ENCODE measurements at places on chromosomes 4 and X. TPM values are rescaled to one million over a fixed set of nuclear protein-coding genes. Genes with fewer than 3 reads are reported as not detected.

The NAA11 gene
- not detected for total RNA-seq

The USP53 gene
- 43.3 TPM for total RNA-seq

The CNGA2 gene
- total RNA-seq: not detected

The SLITRK4 gene
- total RNA-seq: not detected

The ERAS gene
- total RNA-seq: not detected

The PDLIM3 gene
- total RNA-seq: 0.25 TPM

The CSN1S1 gene
- not detected for total RNA-seq

The DUSP21 gene
- total RNA-seq: not detected

The CTPS2 gene
- total RNA-seq: 8.0 TPM

The ATP7A gene
- total RNA-seq: 6.6 TPM

The KCND1 gene
- total RNA-seq: 1.5 TPM

The REST gene
- total RNA-seq: 32.9 TPM

All from GM23248 (cell line).